ENCODE measurements at places on chromosomes 11 and 22.

GRCh38 chr22:32623943-32624342 is 149.3 kb downstream of the FBXO7 start:
- no peak for DNase-seq

DNA sequence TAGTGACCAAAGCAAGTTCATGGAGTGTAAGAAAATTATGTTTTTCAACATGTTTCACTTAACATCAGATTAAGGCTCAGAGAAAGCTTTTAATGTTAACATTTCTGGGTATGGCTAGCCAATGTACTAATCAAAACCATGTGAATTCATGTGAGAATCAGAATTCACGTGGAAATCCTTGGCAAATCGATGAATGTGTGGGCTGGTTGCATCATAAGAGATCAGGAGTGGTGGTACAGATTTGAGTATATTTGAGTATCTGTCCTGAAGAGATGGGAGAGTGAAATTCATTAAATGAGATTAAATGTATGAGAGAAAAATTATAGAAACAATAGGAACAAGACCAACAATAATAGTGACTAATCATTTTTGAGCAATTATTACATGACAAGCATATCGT is 638.6 kb upstream of the ANO5 start:
- no peak for DNase-seq

DNA sequence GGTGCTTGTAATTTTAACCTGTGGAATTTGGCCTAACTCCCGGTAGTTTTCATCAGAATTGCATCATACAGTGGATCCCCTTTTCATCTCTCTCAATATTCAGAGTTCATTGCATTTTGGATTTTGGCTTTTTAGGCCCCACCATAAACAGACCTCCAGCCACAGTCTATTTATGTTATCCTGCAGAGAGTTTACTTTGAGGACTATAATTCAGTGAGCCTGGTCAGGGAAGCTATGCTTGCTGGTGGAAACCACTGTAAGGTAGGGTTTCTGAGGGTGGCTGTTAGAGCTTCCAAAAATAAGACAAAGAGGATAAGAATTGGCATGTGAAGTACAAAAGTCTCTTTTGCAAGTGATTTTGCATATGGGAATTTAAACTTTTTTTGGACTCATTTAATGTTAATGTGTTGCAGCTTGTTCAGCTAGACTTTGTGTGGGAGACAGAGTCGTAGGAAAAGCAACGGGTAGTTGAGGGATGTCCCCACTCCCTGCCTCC is 34.8 kb upstream of the DDI1 start:
- DNase-seq: no peak

DNA sequence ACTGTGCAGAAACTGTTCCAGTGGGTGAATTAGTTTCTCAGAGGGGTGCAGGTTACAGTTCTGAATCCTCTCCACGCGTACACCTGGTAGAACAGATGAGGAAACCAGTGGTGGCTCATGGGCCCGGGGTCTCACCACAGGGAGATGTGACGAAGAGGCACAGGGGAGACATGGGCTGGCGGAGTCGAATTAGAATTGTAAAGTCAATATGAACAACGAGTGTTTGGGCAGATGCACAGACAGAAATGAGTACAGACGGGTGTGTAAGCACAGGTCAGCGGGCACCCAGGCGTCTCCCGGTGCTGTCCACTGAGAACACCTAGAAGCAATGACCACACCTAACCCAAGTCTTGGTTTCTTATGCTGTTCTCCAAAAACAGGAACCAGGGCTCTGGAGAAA is 41.8 kb downstream of the GNB1L start:
- no peak for DNase-seq

- DNase-seq: no peak
Observed at GRCh38 chr11:6194065-6194581, 4.9 kb upstream of the OR52W1 start.

- DNase-seq: no peak
Observed at GRCh38 chr11:90202342-90202741, 20.5 kb downstream of the CHORDC1 start.

DNA sequence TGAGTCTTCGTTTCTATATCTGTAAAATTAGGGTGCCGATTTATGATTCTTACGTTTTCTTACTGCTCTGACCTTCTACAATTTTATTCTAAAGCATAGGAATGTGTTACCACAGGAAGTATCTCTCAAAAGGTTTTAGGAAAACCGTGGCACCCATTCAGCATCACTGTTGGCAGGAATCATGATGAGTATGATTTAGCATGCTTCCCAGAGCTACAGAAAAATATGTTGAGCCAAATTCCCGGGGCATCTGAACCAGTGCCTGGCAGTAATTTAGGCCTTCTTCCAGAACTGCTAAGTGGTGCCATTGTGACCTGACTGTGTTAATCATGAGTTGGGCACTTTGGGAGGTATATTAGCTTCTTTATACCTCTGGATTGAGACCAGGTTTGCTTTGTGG is 605.0 kb upstream of the RAG2 start:
- no peak for DNase-seq

- no peak for DNase-seq
Observed at GRCh38 chr11:132472411-132473172, 1059.7 kb downstream of the OPCML start.

- DNase-seq: no peak
Observed at GRCh38 chr22:48478529-48479265, 1349.0 kb downstream of the BRD1 start.

GRCh38 chr11:106304274-106304673 is 226.8 kb downstream of the AASDHPPT start:
- DNase-seq: no peak
